ENCODE measurements at places on chromosomes 3 and 15. TPM values are rescaled to one million over a fixed set of nuclear protein-coding genes. Genes with fewer than 3 reads are reported as not detected.

Gene LIPH
- not detected for total RNA-seq

Gene SMAD6
- 3.9 TPM for total RNA-seq

Gene SPATA16
- total RNA-seq: not detected

Gene GMPS
- total RNA-seq: 10.0 TPM

Gene SGO1
- total RNA-seq: 4.0 TPM

Gene CD276
- 82.4 TPM for total RNA-seq

Gene STRIT1
- not detected for total RNA-seq

Gene SLC15A2
- total RNA-seq: under 0.01 TPM

Gene IL17RD
- 0.49 TPM for total RNA-seq

Gene GOLGA6B
- not detected for total RNA-seq
